NCI-H2029 treated with DMSO at 0.1 percent for 48 hours (cell line): ENCODE measurements at places on chromosomes 12 and 14.

DNA sequence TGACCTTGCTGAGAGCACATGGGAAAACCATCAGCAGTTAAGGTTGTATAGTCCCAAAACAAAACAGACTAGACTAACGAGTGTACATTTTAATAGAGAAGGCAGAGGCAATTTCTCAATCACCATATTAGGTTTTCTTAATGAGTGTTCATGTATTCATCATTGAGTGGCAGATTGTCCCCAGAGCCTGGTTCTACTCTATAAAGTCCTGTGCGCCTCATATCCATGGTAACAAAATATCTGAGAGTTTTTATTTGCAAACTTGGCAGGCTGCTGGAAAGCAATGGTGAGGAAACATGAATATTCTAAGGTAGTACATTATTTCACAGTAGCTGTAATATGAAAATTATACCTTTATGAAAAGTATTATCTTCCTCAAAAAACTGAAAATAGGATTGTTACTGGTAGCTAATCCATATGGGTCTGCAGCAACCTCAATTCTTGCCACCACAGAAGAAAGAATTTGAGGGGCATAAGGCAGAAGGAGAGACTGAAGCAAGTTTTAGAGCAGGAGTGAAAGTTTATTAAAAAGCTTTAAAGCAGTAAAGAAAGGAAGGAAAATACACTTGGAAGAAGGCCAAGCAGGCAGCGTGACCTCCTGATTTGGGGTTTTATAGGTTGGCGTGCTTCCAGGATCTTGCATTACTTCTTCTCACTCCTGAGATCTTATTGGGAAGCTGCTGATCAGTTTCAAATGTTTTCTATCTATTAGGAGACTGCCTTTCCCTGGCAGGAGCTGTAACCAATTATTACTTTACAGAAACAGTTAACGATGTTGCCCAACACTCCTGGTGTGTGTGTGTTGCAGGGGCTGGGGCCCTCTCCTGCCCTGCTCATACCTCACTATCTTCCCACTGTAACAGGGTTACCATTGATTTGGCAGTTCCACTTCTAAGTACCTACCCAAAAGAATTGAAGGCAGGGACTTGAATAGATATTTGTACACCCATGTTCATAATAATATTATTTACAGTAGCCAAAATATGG is 154.0 kb upstream of the NUDT4 start:
- peak; percentile 44 for DNase-seq

- DNase-seq = no peak
Measured at GRCh38 chr12:4984971-4985370, 58.7 kb upstream of the KCNA5 start.

- DNase-seq = no peak
Measured at GRCh38 chr12:52992699-52993557, 13.3 kb upstream of the EIF4B start.

- no peak for DNase-seq
Measured at GRCh38 chr12:49800421-49801140, 27.6 kb downstream of the NCKAP5L start.

DNA sequence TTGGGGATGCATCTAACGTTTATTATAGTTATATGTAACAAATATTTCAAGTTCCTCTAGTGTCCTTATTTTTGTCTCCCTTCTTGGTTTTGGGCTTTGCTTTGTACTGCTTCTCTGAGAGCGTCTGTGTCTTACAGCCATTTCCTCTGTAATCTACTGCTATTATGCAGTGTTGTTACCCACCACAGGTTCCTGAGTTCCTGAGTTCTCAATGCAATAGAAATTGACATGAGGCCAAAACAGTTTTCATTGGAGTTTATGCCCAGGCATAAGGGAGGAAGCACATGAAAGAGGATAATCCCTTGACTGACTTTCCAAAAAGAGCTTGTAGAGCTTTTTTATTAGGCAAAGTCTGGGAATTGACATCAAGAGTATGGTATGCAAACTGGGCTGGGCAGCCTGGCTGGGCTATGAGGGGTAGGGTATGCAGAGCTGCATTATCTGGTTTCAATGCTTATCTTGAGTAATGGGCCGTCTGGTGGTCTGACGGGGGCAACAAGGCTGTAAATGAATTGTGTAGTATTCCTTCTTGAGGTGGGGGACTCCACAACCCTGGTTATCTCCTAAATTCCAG is 722.5 kb upstream of the ATXN7L3B start:
- no peak for DNase-seq

- DNase-seq = peak; percentile 38
Measured at GRCh38 chr12:3680919-3681594, 71.9 kb downstream of the CRACR2A start.

- no peak for DNase-seq
Measured at GRCh38 chr12:131536766-131537165, 174.1 kb upstream of the SFSWAP start.

- DNase-seq = no peak
Measured at GRCh38 chr12:122949405-122949804, 16.9 kb downstream of the ABCB9 start.

GRCh38 chr14:88422919-88423650 is 37.6 kb downstream of the SPATA7 start:
- DNase-seq = no peak

GRCh38 chr12:87679251-87679650 is 349.9 kb downstream of the C12orf50 start:
- no peak for DNase-seq

- DNase-seq = no peak
Measured at GRCh38 chr14:83478741-83479140, 1945.1 kb upstream of the SEL1L start.

GRCh38 chr12:132486576-132486975 is 3.4 kb upstream of the FBRSL1 start:
- DNase-seq = no peak

DNA sequence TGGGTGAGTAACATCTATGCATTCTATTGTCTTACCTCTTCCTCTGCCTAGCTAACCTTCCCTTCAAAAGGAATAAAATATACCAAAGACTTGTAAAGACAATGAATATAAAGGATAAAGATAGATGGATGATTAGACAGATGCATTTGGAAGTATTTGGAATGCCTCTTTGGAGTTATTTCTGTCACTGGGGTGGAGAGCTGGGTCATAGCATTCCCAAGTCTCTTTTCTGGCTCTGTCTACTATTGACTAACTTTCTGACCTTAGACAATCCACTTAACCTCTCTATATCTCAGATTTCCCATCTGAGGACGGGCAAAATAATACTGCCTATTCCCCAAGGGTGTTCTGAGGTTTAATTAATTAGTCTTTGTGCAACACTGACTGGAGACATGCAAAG is 517.4 kb downstream of the DIO2 start:
- no peak for DNase-seq

- no peak for DNase-seq
Measured at GRCh38 chr14:64698903-64699302, 5.3 kb upstream of the PLEKHG3 start.

- no peak for DNase-seq
Measured at GRCh38 chr12:26122061-26122680, 2.7 kb downstream of the BHLHE41 start.

DNA sequence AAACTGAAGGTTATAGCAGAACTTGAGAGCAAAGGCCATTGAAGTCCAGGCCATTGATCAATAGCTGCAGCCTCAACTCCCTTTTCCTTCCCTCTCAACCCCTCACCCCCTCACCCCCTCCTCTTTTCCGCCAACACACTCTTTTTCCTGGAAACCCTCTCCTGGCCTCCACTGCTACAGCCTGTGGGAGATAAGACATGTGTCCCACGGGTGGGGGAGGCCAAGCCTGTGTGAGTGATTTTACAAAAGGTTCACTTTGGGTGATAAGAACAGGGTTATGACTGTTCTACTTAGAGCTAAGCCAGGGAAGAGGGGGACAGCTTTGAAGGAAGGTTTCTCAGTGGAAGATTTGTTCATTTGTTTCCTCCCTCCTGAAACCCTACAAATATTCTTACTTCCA is 9.2 kb upstream of the FGF23 start:
- DNase-seq = no peak

- DNase-seq = no peak
Measured at GRCh38 chr14:104009297-104009696, 67.0 kb upstream of the RD3L start.

DNA sequence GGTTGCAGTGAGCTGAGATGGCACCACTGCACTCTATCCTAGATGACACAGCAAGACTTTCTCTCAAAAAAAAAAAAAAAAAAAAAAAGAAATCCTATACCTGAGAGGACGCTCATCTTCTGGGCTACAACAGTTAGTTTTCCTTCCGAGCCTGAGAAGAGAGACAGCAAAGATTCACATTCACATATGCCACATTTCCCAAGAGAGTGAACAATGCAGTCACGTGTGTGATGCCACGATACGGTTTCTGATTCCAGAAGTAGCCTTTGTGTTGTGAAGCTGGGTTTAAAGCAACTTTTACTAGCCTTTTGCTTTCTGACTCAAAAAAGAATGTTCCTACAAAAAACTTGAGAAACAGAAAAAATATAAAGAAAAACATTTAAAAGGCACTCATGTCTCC is 19.5 kb downstream of the GCN1 start:
- DNase-seq = no peak

DNA sequence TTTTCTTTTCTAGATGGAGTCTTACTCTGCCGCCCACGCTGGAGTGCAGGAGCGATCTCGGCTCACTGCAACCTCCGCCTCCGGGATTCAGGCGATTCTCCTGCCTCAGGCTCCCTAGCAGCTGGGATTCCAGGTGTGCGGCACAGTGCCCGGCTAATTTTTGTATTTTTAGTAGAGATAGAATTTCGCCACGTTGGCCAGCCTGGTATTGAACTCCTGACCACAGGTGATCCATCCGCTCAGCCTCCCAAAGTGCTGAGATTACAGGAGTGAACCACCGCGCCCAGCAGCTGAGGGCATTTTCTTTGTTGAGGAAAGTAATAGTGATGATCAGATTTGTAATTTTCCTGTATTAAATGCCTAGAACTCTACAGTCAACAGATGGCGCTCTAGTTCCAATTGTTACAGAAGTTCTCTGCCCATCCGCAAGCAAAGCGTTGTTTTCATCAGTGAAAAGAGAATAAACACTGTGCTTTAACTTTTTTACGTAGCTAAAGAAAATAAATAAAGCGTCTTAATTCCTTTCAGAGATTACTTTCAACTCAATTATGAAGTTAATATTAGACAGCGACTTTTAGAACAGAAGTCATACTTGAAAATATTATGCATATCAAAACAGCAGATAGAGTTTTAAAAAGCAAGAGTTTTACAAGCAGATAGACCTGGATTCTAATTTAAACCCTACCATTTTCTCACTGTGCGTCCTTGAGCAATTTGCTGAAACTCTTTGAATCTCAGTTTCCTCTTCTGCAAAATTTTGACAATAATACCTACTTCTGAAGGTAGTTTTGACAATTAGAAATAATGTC is 335.1 kb downstream of the DUSP6 start:
- DNase-seq = peak; percentile 86

DNA sequence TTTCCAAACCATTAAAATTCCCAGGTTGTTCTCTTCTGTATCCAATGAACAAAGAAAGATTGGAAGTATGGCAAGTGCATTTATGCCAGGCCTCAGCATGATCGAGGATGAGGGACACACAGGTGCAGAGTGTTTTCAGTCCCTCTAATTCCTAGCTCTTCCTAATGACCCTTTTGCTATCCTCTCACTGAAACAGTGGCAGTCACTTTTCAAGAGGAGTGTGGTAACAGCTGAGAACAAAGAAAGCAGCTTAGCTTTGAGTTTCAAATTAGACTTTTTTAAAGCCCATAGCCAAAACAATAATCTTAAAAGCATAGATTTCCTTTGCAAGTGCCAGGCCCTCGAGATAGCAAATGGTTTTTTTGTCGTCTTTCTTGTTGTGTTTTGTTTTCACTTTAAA is 110.8 kb downstream of the KCNH5 start:
- DNase-seq = no peak

GRCh38 chr12:10562306-10562933 is 51.0 kb downstream of the MAGOHB start:
- peak; percentile 29 for DNase-seq

- no peak for DNase-seq
Measured at GRCh38 chr12:50166799-50167048, 445 bp downstream of the CERS5 start.

DNA sequence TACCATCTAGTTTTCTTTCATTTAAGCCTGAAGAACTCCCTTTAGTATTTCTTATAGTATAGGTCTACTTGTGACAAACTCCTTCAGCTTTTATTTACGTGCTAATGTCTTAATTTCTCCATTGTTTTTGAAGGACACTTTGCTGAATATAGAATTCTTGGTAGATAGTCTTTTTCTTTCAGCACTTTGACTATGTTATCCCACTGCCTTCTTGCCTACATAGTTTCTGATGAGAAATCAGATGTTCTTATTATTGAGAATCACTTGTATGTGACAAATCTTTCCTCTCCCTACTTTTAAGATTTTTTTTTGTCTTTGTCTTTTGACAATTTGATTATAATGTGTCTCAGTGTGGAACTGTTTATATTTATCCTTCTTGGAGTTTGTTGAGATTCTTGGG is 5.1 kb upstream of the MIS18BP1 start:
- DNase-seq = no peak

GRCh38 chr14:33951183-33951840 is 438 bp upstream of the EGLN3 start:
- DNase-seq = no peak

- no peak for DNase-seq
Measured at GRCh38 chr12:62537551-62537950, 70.9 kb downstream of the MON2 start.

DNA sequence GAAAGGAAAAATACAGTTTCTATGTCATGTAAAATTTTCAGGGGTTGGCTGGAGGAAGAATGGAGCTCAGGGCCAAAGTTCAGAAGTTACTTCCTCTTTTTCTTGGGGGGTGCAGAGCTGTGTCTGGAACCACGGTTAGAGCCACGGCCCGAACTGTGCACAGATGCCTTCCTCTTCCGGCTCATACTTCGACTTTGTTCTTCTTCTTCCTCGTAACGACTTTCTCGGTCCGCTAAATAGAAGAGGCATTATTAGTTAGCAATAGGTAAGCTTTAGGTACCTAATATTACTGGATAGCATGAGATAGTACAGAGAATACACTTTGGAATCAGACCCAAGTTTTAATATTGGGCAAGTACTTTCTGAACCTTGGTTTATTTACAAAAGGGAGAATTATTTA is 31.2 kb downstream of the SUPT16H start:
- DNase-seq = no peak

- DNase-seq = no peak
Measured at GRCh38 chr12:113310489-113310888, 24.4 kb downstream of the SLC8B1 start.

GRCh38 chr12:93762059-93762719 is 85.0 kb downstream of the CRADD start:
- DNase-seq = no peak

GRCh38 chr12:24705216-24705615 is 243.7 kb downstream of the BCAT1 start:
- DNase-seq = no peak

- DNase-seq = no peak
Measured at GRCh38 chr12:24278832-24279231, 329.4 kb upstream of the SOX5 start.

- no peak for DNase-seq
Measured at GRCh38 chr14:104542871-104543830, 36.4 kb upstream of the C14orf180 start.

- DNase-seq = no peak
Measured at GRCh38 chr12:39586816-39587215, 32.8 kb downstream of the ABCD2 start.
